COR-L47 (cell line): ENCODE measurements at places on chromosomes 3 and 15.

DNA sequence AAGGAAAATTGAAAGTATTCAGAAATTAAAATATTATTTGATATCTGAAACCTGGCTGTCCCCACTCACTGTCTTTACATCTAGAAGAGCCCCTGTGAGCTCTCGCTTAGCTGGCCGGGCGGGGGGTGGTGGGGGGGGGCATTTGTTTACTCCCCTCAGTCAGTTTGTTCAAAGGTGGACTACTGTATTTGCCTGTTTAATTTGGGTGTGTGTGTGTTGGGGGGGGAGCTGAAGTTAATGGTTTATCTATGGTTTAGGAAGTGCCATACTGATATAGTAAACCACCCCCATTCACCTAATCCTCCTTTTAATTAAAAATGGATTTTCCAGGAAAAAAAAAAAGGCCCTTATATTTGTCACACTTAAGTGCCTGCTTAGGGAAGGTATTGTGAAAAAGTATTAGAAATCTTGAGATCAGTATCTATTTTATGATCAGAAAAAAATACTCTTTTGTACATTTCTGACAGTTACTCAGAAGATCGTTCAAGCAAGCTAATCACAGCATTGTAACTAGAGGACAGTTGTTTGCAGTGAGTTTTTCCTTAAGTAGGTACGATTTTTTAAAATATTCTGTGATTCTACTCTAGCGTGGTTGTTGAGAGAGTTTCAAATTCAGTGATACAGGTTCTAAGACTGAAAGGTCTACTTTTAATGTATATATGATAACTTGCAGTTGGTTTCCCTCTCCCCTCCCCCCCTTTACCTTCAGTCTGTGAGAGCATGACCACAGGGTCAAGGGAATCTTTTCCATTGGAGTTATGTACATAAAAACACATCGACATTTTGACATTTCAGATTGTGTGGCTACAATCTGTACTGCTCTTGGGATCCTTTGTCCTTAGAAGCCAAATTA lies 8.5 kb downstream of the NR2F2 start:
- no peak for DNase-seq

DNA sequence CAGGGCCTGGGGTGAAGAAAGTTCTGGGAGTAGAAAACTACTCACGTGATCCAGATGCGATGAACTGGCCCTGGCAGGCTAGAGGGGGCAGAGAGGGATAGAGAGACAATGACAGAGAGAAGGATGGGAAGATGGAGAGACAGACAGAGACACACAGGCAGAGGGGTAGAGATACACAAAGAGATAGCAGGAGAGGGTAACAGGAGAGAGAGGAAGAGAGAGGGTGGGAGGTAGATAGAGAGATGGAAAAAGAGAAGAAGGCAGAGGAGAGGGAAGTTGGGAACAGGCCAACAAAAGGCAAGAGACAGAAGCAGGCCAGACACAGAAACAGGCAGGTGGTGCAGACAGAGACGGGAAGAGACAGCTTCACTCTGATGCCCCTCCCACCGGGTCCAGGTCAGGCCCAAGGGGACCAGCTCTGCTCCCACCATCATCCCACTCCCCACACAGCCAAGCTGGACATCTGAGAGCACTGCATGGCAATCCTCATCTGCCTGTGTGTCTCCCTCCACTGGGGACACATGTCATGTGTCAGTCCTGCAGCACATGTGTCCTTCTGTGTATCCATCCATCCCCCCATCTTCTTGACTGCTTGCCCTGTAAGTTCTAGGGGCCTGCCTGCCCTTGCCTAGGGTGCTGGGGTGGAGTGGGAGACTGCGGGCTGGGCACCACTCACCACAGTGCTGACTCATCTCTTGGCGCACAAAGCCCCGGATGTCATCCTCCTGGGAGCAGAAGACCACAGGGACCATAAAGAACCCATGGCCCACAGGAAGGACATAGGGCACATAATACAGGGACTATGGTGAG lies 2.2 kb upstream of the UCN2 start:
- DNase-seq: no peak

- no peak for DNase-seq
These were observed 540.8 kb downstream of the SI start for GRCh38 chr3:164537485-164537884.

DNA sequence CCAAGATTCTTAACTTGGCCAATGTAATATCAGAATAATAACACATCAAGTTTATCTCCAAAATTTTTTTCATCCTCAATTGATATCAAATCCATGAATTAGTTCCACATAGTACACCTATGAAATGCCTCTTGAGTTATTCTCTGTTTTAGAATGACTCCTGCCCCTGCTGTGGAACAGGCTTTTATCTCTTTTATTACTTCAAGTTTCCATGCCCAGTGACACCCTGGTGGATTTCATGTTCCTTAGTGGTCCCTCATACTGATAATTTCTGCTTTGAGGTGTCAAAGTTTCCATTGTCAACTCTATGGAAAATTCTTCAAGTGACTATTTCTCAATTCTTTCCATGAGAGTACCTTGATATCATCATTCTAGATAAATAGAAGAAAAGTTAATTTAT lies 24.6 kb downstream of the PLSCR1 start:
- no peak for DNase-seq

- no peak for DNase-seq
These were observed 46.0 kb downstream of the SETD2 start for GRCh38 chr3:47117807-47118364.

- DNase-seq: no peak
These were observed 55.3 kb downstream of the RSRC1 start for GRCh38 chr3:158165141-158165655.

- DNase-seq: no peak
These were observed 559 bp upstream of the LRRN1 start for GRCh38 chr3:3798631-3799113.
